ENCODE measurements at places on chromosomes 7 and 10.

DNA sequence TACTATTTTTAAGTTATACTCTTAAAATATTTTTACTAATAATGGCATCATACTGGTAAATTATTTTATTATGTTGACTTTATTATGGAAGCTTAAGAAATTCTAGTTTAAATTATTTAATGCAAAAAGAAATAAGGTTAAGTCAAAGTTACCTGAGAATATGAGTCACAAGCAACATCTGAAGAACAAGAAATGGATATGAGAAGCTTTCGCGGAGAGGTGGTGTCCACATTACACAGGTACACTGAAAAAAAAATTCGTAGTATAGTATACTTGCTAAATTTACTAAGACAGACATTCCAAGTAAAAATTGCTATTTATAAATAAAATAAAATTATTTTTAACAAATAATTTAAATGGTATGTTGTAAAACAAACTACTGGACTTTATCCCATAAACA lies 143.8 kb downstream of the AVL9 start:
- DNase-seq, result no peak

DNA sequence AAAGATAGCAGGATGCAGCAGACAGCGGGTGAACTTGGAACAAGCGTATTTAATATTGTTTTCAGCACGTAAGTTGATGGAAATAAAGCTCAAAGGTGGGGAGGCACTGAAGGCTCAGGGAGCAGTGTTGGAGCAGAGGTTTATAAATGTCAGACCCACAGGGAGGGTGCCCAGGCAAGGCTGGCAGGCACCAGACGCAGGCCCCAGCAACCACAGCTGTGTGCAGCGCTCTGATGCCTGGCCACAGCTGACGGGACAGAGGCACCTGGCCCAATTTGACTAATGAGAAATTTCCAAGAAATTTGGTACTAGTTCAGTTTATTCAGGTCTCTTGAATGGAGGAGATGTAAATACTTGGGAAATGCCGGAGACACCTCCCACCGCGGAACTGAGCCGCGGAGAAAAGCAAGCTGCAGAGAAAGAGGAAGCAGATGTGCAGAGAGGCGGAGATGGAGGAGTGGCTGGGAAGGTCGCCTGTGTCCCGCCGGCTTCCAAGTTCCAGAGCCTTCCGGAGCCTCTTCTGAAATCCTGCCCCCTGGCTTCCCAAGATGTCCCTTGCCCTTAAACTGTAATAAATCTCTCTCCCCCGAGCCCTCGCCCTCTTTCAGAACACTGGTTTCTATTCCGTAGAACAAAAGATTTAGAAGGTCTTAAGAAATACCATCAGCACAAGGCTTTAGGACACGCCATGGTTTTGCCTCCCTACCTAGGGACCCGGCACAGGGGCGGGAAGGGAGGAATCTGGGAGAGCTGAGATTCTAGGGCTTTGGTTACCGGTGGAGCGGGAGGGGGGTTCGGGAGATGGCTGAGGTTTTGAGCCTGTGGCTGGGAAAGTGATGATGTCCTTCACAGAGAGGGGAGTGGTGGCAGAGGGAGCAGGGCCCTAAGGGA lies 38.4 kb upstream of the PLXNA4 start:
- DNase-seq, result peak; percentile 46

- peak; percentile 92 for DNase-seq
Measured at GRCh38 chr10:109883859-109884771, 39.2 kb downstream of the XPNPEP1 start.

- DNase-seq, result no peak
Measured at GRCh38 chr10:62467527-62467926, 93.4 kb downstream of the ZNF365 start.

- no peak for DNase-seq
Measured at GRCh38 chr7:152847386-152847908, 87.9 kb downstream of the ACTR3B start.

- DNase-seq, result no peak
Measured at GRCh38 chr7:52021343-52021742, 704.7 kb upstream of the COBL start.

DNA sequence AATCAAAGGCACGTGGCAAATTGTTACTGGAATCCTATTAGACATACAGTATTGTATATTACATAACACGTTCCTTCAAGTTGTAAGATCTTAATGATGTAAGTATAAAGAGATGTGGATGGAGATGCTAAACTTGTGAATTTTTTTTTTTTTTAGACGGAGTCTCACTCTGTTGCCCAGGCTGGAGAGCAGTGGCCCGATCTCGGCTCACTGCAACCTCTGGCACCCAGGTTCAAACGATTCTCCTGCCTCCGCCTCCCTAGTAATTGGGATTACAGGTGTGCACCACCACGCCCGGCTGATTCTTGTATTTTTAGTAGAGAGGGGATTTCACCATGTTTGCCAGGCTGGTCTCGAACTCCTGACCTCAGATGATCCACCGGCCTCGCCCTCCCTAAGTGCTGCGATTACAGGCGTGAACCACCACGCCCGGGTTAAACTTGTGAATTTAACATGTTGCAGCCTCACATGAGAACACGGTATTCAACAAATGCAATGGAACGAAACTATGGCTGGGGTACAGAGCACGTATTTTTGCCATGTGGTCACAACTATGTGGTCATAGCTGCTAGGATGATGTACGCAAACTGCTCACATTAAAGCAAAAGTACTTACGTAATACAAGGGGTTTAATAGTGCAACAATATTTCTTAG lies 818 bp upstream of the SUPV3L1 start:
- DNase-seq, result no peak

- no peak for DNase-seq
Measured at GRCh38 chr7:21639206-21639868, 96.5 kb downstream of the DNAH11 start.

DNA sequence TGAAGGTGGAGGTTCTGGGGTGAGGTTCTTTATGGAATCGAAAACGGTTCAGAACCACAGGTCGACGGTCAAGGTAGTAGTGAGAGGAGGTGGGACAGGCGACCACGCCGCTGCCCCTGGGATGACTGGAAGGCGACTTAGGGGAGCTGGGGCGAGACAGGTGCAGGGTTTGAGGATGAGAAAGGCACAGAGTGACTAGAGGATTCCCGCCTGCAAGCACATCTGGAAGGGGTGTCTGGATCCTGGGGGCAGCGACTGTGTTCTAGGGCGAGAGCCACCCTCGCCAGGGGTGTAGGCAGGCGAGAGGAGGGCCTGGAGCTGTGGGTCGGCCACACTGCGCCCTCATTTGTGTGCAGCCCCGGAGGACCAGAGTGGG lies 468 bp upstream of the IRF5 start:
- no peak for DNase-seq

DNA sequence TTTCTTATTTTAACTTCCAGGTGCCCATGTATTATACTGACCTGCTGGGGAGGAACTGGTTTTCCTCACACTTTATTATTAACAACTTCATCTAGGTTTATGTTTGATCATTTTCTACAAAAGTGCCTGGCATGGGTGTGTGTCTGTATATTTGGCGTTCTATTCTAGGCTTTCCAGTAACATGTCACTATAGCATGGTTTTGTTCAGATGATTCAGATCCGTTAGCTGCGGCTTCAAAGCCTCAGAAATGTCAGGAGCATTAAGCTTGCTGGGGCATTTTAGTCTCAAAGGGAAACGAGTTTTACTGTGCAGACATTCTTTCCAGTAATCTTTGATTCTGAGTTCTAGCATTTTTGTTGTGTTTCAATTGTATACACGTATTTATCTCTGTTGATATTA lies 2.3 kb downstream of the INPP5A start:
- peak; percentile 36 for DNase-seq

GRCh38 chr7:130831817-130832481 lies 97.9 kb upstream of the KLF14 start:
- peak; percentile 70 for DNase-seq

GRCh38 chr7:636396-636795 lies 90.1 kb upstream of the DNAAF5 start:
- DNase-seq, result peak; percentile 11

Data from hematopoietic multipotent progenitor cell treated with erythropoietin and hydrocortisone succinate and interleukin-3 and kit ligand, for 6 days (in vitro differentiated cells).